ENCODE measurements at places on chromosomes 12 and 14.

DNA sequence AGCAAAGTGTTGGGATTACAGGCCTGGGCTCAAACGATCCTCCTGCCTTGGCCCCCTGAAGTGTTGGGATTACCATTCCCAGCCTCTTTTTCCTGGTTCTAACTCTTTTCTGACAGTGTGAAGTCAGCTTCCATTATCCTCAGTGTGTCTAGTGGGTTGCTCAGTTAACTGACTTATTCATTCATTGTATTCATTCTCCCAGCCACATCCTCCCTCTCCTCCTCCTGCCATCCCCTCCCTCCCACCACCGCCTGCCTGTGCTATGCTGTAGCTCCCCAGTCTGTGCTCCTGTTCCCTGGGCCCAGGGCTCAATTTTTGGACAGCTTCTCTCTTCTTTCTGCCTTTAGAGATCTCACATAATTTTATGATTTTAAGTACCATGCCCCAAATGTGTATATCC is 19.4 kb downstream of the ATP6V0A2 start:
- no peak for DNase-seq

- no peak for DNase-seq
Measured at GRCh38 chr12:104724992-104725585, 233.0 kb downstream of the SLC41A2 start.

- DNase-seq, result no peak
Measured at GRCh38 chr12:60230056-60230455, 634.2 kb downstream of the SLC16A7 start.

GRCh38 chr14:24307575-24308341 is at the start of gene CIDEB:
Gene CIDEB, minus strand, starts transcription at chr14:24307977. Its CDS starts 119 bp downstream, at chr14:24307858.
- DNase-seq, result peak; percentile 34

DNA sequence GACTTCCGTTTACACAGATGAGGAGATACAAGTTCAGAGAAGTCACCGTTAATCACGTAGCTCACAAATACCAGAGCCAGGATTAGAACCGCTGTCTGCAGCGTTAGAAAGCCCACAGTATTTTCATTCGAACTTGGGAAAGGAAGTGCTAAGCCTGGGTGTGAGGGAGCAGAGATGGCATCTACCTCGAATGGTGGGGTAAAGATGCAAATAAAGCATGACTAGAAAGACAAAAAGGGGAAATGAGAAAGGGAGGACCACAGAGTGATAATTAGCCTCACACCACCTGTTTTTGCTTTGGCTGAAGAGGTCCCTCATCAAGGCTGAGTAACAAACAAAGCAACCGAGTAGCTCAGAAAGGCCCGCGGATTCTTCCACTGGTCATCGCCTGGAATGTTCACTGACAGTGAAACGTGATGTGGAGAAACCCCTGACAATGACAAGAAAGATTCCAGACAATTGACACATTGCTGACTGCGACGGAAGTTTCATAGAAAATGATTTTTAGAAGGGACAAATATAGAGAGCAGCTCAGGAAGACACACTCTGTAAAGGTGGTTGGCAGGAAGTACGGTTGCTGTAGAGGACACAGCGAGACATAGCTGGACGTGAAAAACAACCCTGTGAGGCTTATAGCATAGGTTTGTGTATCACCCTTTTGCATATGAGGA is 31.5 kb upstream of the BHLHE41 start:
- no peak for DNase-seq

DNA sequence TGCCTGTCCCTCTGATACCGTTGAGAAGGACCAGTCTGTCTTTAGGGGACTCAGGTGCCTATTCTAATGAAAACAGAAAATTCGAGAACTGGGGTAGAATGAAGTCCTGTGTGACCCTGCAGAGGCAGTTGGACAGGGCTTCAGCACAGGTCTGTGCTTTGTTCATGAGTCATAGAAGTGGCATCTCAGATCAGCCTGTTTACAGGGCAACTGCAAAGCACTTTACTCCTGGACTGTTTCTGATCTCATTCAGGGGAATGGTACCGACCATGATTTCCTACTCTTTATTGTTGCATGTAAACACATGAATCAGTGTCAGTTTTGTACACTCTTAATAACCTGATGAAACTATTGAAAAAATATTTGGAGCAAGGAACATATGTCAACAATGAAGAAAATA is 1517.0 kb downstream of the AACS start:
- no peak for DNase-seq

DNA sequence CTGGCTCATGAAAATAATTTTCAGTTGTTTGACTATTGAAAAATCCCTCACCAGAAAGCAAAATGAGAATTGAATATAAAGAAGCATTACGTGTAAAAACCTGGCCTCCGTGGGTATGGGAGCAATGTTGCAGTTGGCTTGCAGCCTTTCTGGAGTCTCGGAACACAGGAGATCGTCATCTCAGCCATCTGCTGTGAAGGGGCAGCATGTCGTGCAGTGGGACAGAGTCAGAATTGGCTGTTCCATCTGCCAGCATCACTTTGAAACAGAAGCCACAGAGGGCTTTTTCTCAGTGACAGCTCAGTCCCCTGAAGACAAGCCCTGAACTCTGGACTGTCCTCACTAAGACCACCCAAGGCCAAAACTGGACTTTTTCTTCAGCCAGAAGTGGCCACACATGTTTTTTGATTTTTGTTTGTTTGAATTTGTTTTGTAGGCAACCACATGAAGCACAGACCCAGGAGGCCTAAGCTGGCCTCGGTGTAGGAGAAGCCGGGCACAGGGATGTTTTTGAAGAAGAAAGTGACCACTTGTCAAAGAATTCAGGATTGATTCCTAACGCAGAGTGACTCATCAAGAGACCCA is 170.8 kb upstream of the DYRK2 start:
- no peak for DNase-seq

DNA sequence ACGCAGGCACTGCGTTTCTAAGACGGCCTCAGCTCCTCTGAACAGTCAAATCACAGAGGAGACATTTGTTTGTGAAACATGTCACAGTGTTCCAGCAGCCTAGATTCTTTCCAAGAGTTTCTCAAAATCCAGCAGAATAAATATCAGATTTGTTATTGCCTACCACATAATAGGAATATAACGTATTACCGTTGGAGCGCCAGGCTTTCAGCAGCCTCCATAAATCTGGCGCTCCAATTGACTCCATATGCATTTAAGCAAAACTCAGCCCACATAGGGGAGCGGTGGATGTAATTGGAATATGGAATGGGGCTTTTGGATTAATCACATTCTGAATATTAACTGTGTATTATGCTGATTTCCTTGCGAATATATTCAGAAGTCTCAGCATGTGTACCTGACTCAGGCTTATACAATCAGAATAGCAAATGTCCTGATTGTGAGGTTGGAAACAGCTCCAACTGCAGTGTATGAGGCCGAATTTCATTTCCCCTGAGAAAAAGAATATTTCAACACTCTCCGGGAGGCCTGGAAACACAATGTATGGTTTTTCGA is 174.0 kb downstream of the ASCL4 start:
- no peak for DNase-seq

DNA sequence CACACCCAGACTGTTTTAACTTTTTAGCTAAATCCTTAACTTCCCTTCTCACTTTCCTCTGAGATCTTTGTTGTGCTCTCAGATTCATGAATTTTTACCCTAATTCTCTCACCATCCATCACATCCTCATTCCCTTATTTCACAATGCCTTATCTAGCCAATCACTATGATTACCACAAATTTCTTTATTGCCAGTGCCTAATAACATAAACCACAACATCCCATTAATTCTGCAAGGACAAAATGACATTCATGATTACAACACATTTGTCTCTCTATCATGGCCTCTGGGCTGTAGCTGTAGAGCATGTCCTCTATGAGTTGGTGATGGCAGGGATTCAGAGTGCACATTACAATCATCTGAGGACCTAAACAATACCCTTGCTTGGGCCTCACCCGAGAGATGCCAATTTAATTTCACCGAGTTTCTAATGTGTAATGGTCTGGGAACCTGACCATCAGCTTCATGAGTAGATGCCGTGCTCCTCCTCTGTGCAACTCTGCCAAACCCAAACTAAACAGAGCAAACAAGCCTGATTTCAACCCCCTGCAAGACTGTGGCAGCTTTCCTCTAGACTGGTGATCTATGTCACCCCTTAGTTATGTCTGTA is 99.3 kb downstream of the SPTSSA start:
- no peak for DNase-seq

DNA sequence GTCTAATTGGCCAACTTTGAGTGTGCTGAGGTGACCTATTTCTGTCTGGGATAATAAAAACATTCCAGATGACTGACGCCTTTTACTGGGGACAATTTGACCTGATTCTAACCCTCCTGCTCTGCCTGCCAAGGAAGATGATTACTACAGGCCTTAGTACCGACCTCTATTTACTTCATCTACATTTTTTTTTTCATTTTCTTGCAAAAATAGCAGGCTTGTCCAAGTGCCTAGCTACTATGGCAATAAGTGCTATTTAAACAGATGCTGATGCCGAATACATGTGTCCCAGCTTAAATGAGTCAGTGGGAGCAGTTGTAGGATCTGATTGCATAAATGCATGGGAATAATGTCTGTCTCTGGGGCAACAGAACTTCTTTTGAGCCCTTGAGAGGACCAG is 254.3 kb downstream of the RGS6 start:
- DNase-seq, result no peak

DNA sequence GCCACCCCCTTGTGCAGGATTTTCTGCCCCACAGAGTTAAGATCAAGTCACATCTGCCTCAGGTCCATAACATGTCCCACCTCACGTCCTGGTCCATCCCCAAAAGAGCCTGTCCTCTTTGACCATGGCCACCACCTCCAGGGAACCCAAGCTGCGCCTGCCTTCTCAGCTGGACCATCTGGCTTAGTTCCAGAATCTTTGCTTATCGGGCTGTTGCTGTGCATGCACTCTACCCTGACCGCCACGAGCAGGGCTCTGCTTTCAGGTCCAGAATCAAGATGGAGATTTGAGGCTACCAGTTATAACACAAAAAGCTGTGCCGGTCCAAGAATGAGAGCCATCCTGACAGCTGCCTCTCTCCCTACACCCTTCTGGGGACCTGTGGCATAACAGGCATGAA is 326.7 kb downstream of the DPF3 start:
- DNase-seq, result no peak

- no peak for DNase-seq
Measured at GRCh38 chr14:68704736-68705720, 87.8 kb downstream of the ZFP36L1 start.

GRCh38 chr12:130998136-130998535 is 44.4 kb downstream of the ADGRD1 start:
- no peak for DNase-seq
